ENCODE measurements at places on chromosomes 16 and 17.

DNA sequence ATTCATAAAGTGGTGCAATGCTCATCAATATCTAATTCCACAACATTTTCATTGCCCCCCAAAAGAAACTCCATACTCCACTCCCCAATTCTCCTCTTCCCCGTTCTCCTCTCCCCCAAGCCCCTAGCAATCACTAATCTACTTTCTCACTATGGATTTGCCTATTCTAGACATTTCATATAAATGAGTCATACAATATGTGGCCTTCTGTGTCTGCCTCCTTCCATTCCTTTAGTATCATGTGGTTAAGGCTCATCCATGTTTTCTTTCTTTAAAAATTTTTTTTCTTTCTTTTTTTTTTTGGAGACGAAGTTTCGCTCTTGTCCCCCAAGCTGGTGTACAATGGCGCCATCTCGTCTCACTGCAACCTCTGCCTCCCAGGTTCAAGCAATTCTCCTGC lies 56.3 kb upstream of the HAS3 start:
- no peak for DNase-seq

GRCh38 chr17:77769215-77769614 lies 189.3 kb upstream of the TNRC6C start:
- DNase-seq: no peak

GRCh38 chr17:1977583-1978395 lies 47.3 kb downstream of the RTN4RL1 start:
- DNase-seq: no peak

- no peak for DNase-seq
These were observed 24.0 kb downstream of the LLGL2 start for GRCh38 chr17:75549246-75550138.

Measured in activated T-cell treated with anti-CD3 and anti-CD28 coated beads, Interleukin-2, amount 50 U/mL, for 4 hours (primary cell).